ENCODE measurements at places on chromosomes 1 and 21.
A peak's percentile ranks its signal among the peaks of the same experiment; 100 is the strongest.

DNA sequence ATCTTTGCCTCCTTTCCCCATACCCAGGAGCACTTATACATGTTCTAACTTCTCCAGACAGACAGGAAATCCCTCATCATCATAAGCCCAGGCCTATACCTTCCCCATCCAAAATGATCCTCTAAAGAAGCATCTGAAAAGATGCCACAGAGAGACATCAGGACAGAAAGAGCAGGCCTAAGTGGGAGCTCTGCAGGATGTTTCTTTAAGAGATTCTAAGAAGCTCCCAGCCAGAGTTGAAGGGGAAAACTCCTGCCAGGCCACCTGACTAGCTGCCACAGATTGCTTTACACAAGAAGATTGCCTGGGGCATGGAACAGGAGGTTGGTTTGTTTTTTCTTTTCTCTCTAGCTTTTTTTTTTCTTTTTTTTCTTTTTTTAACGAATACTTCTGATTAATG is 275.8 kb downstream of the VAV3 start:
- DNase-seq, result no peak

DNA sequence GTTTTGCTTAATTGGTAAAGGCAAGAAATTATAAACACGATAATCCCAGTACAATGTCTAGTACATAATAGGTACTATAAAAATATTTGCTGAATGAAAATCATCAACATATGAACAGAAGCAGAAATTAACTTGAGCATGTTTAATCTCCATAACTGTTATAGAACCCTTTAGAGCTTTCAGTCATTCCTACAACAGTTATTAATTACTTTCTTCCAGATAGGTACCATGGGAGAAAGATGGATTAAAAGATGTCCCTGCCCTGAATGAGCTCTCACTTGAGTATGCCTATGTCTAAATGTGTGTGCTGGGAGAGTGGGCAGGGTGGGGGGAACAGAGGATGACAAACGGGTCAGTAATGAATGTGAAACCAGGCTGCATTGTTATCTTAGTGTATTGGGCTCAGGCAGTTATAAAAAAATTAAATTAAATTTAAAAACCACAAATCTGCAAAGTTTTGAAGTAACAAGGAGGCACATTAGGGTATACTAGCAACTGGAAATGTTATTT is 2.4 kb downstream of the EPS15 start:
- DNase-seq, result no peak

- peak; percentile 45 for DNase-seq
These were observed 1.2 kb downstream of the ITPKB start for GRCh38 chr1:226737819-226738420.

DNA sequence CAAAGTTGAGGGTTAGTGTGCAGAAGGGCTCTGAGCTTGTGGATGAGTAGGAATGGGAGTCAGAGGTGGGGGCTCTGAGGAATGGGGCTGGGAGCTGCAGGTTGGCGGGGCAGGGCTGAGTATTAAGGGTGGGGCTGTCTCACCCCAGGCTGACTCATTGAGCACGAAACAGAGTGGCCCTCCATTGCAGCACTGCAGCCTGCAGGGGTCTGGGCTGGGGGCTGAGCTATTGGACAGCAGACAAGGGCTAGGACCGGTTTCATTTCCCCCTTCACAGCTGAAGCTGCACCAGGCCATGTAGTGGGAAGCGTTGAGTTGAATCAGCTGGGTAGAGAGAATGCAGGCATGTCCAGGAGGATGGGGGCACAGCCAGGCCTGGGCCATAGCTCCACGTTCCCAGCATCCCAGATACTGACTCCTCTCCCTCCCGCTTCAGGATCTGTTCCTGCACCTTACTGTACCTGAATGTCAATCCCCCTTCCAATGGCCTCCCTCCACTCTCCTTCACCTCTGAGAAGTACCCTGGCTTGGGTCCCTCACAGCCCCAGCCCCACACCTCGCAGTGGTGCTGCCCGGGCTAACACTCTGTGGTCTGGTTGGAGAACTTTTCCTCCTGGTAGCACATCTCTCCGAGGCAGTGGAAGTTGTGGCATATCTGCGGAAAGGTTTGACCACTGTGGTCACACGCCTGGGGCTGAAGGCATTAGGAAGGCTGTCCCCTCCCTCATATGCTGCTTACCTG is 4.4 kb upstream of the INPP5B start:
- DNase-seq, result no peak

DNA sequence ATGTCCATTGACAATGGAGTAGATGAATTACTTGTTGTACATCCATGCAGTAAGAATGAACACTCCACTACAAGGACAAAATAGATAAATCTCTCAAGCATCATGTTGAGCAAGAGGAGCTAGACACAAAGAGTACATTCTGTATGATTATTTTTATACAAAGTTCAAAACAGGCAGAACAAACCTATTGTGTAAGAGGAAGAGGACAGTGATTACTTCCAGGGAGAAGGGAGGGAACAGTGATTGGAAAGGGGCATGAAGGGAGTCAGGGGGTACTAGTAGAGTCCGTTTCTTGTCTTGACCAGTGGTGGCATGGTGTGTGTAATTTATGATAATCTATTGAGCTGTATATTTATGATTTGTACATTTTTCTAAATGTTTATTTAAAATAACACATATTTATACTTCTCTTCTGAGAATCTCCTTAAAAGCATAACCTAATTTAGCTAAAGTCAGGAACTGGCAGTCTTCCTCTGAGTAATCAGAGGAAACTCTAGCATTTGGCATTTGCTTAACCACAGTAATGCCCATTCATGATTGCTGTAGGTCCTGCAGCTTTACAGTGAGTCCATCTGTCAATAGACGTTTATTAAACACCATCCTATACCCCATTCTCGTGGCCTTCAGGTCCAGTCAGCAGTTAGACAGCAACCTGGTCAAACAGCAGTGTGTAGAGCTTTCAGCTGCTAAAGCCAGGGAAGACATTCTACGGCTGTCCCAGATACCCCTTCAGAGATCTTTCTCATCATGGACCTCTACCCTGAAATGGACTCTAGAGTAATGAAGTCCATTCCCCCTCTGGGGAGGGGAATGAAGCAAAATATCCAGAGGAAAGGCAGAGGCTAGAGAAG is 114.1 kb upstream of the GALNT2 start:
- DNase-seq, result no peak

GRCh38 chr1:197141575-197141974 is 4.9 kb downstream of the ASPM start:
- DNase-seq, result no peak

DNA sequence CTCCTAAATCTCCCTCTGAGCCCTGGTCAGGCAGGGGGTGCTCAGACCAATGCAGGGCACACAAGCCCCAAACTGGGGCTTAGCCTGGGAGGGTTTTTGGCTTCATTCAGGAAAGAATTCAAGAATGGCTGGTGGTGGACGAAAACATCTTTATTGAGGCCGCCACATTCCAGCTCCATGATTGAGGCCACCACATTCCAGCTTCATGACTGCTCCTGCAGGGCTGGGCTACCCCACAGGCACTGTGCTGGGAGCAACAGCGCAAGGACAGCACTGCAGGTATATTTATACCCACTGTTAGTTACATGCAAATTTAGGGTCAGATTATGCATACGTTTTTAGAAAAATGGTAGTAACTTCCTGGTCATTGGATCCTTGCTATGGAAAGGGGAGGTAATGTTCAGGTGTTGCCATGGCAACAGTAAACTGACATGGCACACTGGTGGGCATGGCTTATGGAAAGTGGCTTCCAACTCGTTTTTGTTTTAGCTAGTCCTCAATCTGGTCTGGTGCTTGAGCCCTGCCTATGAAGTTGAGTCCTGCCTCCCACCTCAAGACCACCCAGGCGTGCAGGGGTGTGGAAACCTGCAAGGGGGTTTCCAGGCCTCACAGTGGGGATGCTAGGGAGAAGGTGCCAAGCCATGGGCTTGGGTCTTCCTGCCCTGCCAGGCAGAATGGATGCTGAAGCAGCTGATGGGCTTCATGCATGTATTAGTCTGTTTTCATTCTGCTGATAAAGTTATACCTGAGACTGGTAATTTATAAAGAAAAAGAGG is 348.7 kb upstream of the AJAP1 start:
- no peak for DNase-seq

DNA sequence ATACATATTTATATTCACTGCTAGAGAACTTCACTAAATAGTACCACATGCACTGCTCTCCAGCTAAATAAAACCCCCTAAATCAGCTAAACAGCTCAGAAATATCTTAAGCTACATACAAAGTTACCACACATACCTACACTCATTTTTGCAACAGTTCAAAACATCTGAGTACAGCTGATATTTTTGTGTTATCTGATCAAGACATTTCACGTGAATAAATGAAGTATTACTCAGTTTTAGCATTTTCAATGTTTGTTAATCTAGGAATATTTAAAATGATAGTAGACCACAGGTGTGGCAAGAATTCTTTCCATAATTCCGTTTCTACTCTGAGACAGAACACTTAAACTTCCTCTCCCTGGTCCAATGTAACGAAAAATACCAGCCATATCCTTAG is 20.8 kb downstream of the EVI5 start:
- DNase-seq, result no peak

DNA sequence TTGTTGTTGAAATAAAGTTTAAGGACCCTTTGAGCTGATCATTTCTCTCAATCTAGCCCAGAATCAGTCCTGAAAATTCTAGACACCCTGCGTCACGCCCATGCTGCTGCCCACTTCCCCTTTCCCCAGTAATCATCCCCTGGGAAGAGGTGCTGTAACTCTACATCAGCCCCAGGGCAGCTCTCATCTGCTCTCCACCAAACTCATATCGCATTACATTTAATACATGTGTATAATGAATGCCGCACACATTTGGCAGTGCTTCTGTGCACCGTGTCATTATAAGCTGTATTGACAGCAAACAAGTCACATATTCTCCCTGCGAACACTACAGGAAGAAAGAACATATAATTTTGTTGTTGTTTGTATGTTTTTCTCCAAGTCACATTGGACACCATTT is 539.7 kb upstream of the DAB1 start:
- no peak for DNase-seq

DNA sequence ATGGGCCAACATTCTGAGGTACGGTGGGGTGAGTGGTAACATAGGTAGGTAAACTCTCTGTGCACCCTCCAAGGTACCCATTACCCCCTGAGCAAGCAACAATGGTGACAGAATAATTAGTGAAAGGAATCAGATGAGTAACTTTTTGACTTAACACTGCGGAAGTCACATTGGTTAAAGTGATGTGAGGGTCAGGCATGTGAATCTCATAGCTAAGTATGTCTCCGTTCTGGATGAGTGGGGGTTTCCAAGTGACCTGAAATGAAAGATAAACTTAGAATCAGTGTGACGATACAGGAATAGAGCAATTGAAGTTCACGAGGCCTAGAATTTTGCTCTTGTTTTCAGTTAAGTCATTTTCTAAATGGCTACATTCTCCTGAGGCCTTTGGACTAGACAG is 311.7 kb downstream of the KCTD3 start:
- DNase-seq, result no peak

DNA sequence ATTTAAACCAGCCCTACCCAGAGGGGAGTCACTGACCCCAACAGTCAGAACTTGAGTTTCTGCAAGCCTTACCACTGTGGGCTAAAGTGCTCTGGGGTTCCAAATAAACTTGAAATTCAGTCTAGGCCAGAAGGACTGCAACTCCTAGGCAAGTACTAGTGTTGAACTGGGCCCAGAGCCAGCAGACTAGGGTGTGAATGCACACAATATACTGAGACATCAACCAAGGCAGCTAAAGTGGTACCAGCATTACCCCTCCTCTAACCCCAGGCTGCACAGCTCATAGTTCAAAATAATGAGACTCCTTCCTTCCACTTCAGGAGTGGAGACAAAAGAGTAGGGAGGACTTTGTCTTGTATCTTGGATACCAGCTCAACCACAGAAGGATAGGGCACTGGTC is 18.9 kb upstream of the IL20 start:
- no peak for DNase-seq

DNA sequence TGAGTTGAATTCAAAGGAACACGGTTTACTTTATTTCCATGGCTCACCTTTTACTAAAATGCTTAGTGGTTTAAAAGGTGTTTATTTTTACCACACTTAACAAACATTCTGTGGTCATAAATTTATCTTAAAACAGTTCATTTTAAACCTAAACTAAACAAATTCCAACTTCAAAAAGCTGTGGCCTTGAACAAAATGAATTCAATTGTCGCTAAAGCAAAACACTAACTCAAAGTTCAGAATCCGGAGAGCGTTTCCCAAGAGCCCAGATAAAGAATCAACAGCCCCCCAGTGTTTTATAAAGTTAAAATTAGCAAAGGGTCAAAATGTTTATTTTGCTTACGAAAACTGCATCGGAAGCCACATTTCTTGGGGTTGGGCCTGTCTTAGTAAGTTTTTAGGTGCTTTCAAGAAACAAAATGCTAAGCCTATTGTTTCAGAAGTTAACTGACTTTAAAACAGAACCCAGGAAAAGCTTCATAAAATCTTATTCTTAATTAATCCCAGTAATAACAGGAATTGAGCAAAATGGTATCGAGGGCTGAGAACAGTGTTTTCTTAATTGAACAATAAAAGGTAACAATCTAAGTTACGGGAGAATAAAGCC is 1.3 kb downstream of the PUM1 start:
- DNase-seq, result peak; percentile 57

DNA sequence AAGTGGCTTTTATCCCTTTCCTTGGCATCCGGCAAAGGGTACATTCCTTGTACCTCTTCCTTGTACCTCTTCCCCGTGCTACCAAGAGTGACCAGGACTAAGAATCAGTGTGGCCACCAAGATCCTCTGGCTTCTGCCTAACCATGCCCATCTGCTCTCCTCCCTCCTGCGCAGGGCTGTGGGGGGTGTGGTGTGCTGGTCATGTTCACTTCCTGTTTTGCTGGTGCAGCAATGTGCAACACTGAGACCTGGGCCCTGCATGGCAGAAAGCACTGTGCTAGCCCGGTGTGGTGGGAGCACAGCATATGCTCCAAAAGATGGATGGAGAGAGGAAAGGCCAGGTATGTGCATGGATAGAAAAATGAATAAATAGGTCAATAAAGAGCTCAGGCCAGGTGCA is 33.3 kb upstream of the TENT5C start:
- DNase-seq, result no peak

GRCh38 chr1:25769625-25770383 is 30.2 kb upstream of the SELENON start:
- no peak for DNase-seq

GRCh38 chr1:89347296-89347695 is 16.6 kb upstream of the GBP6 start:
- no peak for DNase-seq

DNA sequence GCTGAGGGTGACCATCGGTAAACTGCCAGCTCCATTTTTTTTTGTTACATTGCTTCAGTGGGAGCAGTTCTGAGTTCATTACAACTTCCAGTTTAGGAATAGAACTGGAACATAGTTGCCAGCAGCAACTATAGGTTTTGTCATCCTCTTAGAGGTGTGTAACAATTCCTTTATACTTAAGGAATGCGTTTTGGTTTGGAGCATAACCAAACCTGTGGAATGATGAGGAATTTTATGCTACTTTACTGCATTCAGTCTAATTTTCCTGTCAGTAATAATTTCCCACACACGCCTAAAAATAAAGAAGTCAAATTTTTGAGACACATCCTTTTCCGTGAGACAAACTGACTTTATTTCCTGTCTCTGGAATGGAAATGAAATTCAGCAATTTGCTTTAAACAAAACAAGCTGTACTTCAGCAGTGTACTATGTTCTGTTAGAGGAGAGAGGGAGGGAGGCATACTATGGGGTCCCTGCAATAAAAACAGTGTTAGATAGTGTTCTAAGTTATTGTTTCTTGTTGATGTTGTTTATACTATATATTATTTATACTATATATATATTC is 4.8 kb upstream of the AMPD1 start:
- peak; percentile 16 for DNase-seq

- no peak for DNase-seq
These were observed 163.5 kb downstream of the NFIA start for GRCh38 chr1:61245696-61246400.

- DNase-seq, result peak; percentile 50
These were observed 652 bp downstream of the ARL8A start for GRCh38 chr1:202143768-202144401.

GRCh38 chr1:174191349-174191862 is 32.1 kb downstream of the RABGAP1L start:
- no peak for DNase-seq
